ENCODE measurements at places on chromosomes 2 and 18.

DNA sequence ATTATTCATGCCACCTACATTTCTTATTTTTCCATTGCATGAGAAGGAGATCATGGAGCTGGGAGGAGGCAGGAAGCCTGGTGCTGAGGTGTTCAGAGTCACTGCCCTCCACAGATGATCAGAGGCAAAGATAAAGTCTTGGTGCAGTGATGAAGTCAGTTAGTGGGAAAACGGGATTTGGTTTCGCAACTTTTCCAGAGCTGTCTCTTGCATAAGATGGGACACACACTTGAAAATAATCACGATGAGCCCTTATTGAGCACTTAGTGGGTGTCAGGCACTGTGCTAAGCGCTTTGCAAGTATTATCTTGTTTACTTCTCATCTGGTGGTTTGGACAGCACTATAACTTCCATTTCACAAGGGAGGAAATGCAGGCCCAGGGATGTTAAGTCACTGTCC, 222.1 kb upstream of the SMAD2 start:
- DNase-seq = no peak

GRCh38 chr2:190235551-190236075, 84.0 kb downstream of the HIBCH start:
- DNase-seq = no peak

DNA sequence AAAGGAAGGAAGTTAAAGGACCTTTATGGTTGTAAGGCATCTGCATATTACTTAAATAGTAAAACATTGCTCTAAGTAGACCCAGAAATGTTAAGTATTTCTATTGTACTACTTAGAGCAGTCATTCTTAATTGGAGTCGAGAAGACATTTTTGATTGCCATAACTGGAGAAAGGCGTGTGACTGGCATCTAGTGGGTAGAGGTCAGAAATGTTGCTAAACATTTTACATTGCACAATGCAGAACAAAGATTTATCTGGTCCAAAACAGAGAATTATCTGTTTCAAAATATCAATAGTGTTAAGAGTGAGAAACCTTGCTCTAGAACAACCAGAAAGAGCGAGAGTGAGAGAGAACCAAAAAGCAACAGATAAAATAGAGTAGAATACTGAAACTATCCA, 23.3 kb upstream of the ROCK1 start:
- no peak for DNase-seq

- DNase-seq = no peak
Measured at GRCh38 chr2:88196490-88197087, 26.4 kb downstream of the THNSL2 start.

DNA sequence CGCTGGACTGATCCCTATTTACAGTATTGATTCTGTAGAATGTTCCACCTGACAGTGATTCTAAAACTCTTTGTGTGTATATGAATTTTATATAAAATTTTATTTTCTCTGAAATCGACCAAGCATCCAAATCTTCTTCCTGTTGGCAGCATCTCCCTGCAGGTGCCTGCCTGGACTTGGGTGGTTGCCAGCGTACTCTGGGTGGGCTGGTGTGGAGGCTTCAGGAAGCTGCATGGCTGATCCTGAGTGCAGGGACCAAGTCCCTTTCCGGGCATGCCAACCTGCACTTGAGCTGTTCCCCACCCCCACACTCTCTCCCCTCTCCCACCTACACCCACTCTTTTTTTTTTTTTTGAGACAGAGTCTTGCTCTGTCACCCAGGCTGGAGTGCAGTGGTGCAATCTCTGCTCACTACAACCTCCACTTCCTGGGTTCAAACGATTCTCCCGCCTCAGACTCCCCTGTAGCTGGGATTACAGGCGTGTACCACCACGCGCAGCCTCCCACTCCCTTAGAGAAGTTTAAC, 53.2 kb upstream of the ALKAL2 start:
- no peak for DNase-seq

Measured in Right ventricle myocardium inferior (tissue), 1 donor.